GM06990 (cell line): ENCODE measurements at places on chromosomes 5 and 9.

- DNase-seq, result no peak
Observed at GRCh38 chr5:169374761-169375160, 73.8 kb upstream of the SLIT3 start.

GRCh38 chr9:84593352-84593751 lies 76.2 kb upstream of the NTRK2 start:
- no peak for DNase-seq

GRCh38 chr5:178248750-178249149 lies 16.1 kb upstream of the PHYKPL start:
- DNase-seq, result no peak

DNA sequence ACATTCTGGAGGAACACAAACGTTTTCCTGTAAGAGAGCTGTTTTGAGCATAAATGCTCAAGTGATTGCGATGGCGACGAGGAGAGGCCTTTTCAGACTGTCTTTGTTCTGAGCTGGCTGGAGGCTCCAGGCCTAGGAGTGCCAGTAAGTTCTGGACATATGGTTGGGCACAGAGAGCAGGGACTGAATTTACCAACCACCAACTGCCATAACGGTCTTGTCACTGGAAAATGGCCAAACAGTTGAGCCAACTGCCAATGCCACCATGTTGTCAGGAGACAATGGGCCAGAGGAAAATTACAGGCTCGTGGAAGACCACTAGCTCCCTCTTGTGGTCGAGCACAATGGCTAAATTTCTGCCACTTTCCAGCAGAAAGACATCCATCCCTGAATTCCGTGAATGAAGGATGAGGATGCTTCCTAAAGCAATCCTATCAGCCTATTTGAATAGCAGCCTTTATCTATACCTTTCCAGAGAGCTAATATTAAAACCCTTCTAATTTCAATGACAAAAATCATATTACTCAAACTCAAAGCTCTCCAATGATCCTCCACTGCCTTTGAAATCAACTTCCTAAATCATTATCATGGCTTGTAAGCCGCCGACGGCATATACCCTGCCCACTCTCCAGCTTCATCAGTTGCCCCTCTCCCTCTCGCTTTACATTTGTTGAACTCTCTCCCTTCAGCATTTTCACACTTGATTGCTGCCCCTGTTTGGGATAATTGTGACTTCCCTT lies 66.9 kb upstream of the GLIS3 start:
- no peak for DNase-seq

DNA sequence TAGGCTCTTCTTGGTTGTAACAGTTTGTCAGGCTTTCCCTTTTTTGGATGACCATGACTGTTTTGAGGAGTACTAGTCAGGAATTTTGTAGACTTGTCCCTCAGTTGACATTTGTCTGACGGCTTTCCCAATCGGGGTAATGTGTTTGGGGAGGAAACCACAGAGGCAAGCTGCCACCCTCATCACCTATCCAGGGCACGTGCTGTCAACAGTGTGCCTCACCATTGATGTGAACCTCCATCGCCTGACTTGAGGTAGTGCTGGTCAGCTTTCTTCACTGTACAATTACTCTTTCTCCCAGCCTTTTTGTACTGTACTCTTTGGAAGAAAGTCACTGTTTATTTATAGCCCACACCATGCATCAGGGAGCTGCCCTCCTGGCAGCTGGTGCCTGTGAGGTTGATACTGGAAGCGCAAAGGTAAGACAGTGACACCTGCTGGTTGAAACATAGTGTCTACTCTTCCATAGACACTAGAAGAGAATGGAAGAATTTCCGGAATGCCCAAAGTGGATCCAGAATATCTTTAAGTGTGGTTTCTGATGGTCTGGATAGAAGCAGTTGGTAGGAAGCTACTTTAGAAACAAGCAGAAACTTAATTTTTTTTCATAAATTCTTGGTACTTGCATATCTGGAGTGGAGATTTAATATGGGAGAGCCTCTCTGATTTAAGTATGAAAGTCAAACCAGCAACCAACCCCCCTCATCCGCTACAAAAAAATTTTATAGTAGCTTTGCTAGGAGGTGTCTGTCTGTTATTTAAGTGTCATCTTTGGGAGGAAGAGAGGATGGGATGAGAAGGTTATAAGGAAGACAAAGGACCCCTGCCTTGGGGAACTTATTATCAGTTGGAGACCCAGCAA lies 69.3 kb downstream of the SNX30 start:
- DNase-seq, result no peak

DNA sequence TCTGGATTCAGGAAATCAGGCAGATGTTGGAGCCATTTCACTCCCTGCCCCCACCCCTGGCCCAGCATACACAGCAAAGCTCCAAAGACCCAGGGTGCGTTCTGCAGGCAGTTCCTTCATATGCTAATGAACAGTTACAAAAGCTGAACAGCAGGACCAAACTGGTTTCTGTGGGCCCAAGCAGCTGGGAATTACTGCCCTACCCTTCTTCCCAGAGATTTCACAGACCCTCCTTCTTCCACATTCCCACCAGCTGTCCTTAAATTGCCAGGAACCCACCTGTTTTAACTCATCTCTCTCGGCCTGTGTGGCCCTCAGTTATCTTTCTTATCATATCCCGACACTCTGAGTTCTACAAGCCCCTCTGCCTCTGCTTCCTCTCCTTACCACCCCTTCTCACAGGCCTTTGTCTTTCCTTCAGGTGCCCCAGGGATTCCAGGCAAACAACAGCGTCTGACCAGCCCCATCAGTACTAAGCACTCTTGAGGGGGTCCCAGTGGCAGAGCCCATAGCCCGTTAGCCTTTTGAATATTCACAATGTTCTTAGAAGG lies 10.6 kb upstream of the F2RL1 start:
- DNase-seq, result no peak

- DNase-seq, result no peak
Observed at GRCh38 chr5:127967983-127968592, 115.5 kb upstream of the SLC12A2 start.

- DNase-seq, result no peak
Observed at GRCh38 chr9:128773049-128773448, 1.3 kb upstream of the ZER1 start.

GRCh38 chr5:160628619-160628968 lies 206.9 kb downstream of the PTTG1 start:
- DNase-seq, result no peak

DNA sequence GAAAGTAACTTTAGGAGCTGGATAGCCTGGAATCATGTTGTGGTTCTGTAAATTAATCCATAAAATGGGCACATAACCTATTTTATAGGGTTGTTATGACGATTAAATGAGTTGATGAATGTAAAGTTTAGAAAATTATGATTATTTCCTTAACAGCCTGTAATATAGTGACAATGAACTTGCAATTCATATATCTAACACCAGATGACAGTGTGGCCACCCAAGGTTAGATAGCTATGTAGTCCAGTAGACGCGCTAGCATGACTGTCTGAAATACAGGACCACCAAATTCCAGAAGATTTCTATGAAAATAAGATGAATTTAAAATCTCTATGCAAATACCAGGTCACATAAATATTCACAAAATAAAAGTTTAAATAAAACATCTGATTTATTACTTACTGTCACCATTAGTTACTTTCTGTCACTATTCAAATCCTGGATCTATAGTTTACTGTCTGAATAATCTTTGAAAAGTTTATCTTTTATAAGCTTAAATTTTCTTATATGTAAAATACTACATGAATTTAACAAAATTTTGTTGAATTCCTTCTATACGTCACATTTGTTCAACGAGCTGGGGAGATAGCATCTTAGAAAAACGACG lies 26.1 kb upstream of the MACIR start:
- DNase-seq, result no peak

- DNase-seq, result no peak
Observed at GRCh38 chr5:14753292-14753691, 88.8 kb downstream of the OTULIN start.

GRCh38 chr5:66498791-66499207 lies 97.4 kb upstream of the MAST4 start:
- no peak for DNase-seq

GRCh38 chr5:126769703-126770102 lies 7.2 kb upstream of the LMNB1 start:
- no peak for DNase-seq

- no peak for DNase-seq
Observed at GRCh38 chr9:92576175-92576574, 40.4 kb upstream of the ECM2 start.

DNA sequence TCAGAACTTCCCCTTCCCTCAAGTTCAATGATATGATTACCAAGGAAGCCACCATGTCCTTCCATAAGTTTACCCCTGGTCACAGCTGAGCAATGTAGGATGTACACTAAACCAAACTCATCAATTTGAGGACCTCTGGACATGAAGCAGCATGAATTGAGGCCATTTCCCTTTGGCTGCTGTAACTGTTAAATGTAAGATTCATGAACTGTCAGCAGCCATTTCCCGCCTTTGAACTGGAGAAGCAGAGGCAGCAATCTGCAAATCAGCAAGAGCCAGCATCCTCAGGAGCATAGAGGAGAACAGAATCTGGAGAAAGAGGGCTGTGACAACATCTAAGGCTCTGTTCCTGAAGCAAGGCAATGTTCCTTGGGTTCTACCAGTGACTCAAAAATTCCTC lies 104.3 kb upstream of the PTGER4 start:
- no peak for DNase-seq

- DNase-seq, result no peak
Observed at GRCh38 chr5:97094579-97095317, 47.7 kb downstream of the LIX1 start.

GRCh38 chr5:170534177-170534576 lies 30.4 kb downstream of the KCNIP1 start:
- DNase-seq, result no peak

GRCh38 chr5:136043551-136043950 lies 14.8 kb downstream of the TGFBI start:
- DNase-seq, result no peak

- DNase-seq, result no peak
Observed at GRCh38 chr5:165079389-165079788, 1574.0 kb downstream of the MAT2B start.

GRCh38 chr5:93890657-93891056 lies 149.3 kb upstream of the POU5F2 start:
- DNase-seq, result no peak

DNA sequence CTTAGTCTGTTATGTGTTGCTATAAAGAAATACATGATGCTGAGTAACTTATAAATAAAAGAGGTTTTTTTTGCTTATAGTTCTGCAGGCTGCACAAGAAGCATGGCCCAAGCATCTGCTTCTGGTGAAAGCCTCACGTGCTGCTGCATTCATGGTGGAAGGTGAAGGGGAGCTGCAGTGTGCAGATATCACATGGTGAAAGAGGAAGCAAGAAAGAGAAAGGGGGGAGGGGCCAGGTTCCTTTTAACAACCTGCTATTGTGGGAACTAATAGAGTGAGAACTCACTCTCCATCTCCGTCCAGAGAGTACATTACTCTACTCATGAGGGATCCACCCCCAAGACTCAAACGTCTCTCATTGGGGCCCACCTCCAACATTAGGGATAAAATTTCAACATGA lies 12.5 kb upstream of the PARP8 start:
- DNase-seq, result peak; percentile 13

GRCh38 chr5:157486861-157487260 lies 26.8 kb downstream of the NIPAL4 start:
- DNase-seq, result no peak

DNA sequence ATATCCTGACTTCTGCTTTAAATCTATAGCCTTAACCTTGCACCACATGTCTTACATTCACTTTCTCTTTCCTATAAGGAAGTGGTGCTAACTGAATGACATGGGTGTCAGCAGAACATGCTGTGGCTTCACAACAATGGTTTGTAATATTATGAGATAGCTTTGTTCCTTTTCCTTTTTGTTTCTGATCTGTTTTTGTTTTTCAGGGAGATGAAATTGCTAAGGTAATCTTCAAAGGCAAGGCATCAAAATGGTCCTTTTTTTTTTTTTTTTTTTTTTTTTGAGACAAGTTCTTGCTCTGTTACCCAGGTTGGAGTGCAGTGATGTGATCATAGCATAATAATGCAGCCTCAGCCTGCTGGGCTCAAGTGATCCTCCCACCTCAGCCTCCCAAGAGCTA lies 53.6 kb upstream of the RANBP6 start:
- DNase-seq, result no peak

- DNase-seq, result no peak
Observed at GRCh38 chr5:76695346-76695745, 20.6 kb upstream of the F2R start.

GRCh38 chr5:15026011-15026893 lies 154.7 kb upstream of the ANKH start:
- no peak for DNase-seq

- no peak for DNase-seq
Observed at GRCh38 chr9:38029915-38030638, 39.0 kb downstream of the SHB start.

DNA sequence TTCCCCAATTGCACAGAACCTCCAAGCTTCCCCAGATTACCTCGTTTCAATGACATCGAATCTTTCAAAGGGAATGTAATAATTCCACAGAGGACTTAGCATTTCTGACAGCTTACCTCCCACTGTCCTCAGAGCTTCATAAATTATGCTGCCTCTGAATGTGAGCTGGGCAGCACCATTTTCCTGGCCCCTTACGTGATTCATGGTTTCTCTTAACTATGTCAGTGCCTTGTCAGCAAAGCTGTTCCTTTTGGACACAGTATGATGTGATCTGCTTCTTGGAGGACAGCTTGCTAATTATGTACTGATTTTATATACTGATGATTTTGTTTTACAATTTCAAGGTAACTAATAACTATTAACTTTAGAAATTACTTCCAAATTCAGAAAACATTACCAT lies 27.7 kb upstream of the SSBP2 start:
- DNase-seq, result peak; percentile 3

- no peak for DNase-seq
Observed at GRCh38 chr9:97431044-97431441, 19.1 kb downstream of the TDRD7 start.

GRCh38 chr5:42228279-42228678 lies 195.0 kb upstream of the GHR start:
- no peak for DNase-seq

DNA sequence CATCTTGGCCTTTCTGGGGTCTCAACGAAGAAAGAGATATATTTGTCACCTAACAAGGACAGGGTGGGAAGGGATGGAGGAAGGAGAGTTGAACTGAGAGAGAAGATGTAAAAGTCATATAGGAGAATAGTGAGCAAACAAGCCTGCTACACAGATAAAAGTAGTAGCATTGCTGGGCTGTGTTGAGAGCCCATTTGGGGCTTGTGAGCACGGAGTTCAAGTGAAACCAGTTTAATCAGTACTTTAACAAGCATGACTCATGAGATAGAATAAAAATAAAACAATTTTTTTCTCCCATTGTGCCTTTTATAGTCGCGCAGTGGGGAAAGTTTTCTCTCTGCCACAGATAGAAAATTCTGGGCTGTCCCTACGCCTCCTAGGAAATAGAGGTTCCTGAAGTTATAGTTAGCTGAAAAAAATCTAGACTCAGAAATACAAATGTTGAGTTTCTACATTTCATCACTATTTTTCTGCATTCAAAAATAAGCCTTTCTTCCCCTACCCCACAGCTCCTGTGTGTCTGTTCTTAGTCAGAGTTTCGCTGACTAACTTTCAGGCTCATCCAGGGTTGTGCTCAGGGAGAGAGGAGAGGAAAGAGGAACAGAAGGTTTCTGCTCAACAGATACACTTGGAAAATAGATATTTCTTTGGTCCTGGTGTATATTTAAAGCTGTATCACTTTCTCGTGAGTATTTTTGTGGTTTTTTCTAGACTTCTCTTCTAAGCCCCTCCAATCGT lies 395.8 kb upstream of the ADAMTSL1 start:
- no peak for DNase-seq
